ENCODE measurements at places on chromosomes 3 and 15.

DNA sequence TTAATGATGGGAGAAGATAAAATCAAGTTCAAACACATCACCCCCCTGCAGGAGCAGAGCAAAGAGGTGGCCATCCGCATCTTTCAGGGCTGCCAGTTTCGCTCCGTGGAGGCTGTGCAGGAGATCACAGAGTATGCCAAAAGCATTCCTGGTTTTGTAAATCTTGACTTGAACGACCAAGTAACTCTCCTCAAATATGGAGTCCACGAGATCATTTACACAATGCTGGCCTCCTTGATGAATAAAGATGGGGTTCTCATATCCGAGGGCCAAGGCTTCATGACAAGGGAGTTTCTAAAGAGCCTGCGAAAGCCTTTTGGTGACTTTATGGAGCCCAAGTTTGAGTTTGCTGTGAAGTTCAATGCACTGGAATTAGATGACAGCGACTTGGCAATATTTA is 67.5 kb upstream of the TSEN2 start:
- DNase-seq, result no peak

DNA sequence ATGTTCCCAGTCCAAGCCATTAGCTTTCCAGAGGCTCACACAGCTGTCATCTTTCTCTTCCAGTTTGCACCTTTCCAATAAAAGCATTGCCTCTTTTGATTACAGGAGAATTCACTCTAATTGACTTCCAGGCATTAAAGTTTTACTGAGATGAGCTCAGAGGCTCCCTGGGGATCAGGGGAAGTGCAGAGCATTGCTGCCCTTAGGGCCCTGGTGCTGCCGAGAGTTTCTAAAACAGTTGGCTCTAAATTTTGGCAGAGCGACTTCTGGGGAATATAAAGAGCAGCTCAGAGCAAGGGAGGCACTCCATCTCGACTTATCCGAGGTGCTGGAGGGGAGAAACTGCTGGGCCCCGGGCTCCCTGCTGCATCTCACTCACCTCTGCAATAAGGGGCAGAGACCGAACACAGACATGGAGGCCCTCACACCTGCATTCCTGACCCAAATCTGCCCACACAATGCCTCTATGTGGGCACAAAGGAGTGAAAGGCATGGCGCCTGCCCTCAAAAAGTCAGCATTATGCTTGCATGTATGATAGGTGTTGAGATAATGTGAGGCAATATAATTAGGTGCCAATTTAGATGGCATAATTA is 61.7 kb downstream of the SCN11A start:
- DNase-seq, result no peak

- DNase-seq, result no peak
Observed at GRCh38 chr3:24680214-24680967, 185.7 kb upstream of the THRB start.

DNA sequence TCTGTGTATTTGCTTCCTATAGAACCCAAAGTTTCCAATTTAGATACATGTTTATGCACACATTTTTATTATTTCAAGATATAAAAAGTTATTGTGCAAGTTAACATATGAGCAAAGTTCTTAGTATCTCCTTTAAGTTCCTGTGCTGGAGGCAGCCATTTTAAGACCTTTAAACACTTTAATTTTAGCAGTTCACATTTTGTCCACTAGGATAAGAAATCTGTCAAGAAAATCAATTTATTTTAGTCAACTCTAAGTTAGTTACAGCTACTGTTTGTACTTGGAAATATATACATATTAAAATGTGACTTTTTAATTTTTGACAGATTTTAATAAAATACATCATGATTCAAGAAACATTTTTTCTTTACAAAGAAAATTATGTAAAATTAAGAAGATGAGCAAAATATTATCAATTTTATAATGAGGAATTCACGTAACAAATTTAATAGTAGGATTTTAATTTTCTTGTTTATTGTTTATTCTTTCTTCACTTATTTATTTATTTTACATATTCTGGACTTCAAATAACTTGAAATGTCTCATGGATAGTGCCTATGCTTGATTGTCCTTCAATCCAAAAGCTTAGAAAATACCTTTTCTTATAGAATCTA is 402.6 kb upstream of the GBE1 start:
- peak; percentile 1 for DNase-seq

GRCh38 chr3:46629551-46630517 is 17.5 kb downstream of the FAM240A start:
- DNase-seq, result no peak

- DNase-seq, result no peak
Observed at GRCh38 chr3:184011937-184012889, 5.5 kb downstream of the ABCC5 start.

GRCh38 chr3:21062831-21063294 is 688.1 kb downstream of the ZNF385D start:
- DNase-seq, result no peak

- DNase-seq, result no peak
Observed at GRCh38 chr3:112514527-112515128, 15.4 kb upstream of the BTLA start.

GRCh38 chr3:188257384-188258026 is 103.5 kb downstream of the LPP start:
- no peak for DNase-seq

GRCh38 chr3:126109880-126110235 is 25.9 kb upstream of the SLC41A3 start:
- DNase-seq, result no peak

GRCh38 chr15:68493629-68494028 is 61.7 kb upstream of the ITGA11 start:
- no peak for DNase-seq

GRCh38 chr3:56053727-56054126 is 414.5 kb downstream of the ERC2 start:
- DNase-seq, result no peak

GRCh38 chr3:112013058-112013783 is 14.5 kb downstream of the TAGLN3 start:
- peak; percentile 51 for DNase-seq

- DNase-seq, result no peak
Observed at GRCh38 chr15:33671456-33671855, 296.8 kb upstream of the CHRM5 start.

DNA sequence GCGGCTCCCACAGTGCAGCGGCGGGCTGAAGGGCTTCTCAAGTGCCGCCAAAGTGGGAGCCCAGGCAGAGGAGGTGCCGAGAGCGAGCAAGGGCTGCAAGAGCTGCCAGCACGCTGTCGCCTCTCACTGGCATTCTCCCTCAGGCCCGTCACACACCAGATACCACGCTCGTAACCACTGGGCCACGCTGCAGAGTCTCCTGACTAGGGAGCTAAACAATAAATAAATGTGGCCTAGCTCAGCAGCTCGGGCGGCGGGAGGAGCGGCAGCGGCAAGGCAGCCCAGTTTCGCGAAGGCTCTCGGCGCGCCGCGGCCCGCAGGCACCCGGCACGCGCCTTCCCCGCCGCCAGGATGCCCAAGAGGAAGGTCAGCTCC is 55.9 kb upstream of the FAM174B start:
- DNase-seq, result no peak

- DNase-seq, result no peak
Observed at GRCh38 chr3:152362086-152362485, 93.4 kb downstream of the MBNL1 start.

DNA sequence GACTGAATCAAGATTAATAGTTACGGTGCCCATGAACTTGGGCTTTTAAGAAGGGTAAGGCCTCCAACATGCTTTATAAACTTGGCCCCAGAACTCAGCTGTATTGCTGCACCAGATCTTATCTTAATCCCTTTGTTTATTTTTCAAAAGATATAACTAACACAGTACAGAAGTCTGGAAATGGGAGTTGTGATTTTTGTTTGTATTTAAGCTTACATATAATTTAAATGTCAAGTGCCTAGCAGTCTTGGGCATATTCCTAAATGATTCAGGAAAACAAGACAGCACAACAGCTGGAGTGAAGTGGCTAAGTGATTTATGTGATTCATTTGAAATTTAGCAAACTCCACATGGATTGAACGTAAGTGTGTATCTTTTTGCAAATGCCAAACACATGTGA is 56.2 kb downstream of the NBEAL2 start:
- no peak for DNase-seq

DNA sequence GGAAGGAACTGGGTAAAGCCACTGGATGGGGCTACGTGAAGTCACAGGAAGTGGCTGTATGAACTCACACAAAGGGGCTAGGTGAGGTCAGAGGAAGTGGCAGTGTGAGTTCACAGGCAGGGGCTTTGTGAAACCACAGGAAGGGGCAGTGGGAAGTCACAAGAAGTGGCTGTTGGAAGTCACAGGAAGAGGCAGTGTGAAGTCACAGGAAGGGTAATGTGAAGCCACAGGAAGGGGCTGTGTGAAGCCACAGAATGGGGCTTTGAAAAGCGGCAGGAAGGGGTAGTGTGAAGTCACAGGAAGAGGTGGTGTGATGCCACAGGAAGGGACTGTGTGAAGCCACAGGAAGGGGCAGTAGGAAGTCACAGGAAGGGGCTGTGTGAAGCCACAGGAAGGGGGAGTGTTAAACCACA is 34.6 kb downstream of the GASK1A start:
- no peak for DNase-seq

DNA sequence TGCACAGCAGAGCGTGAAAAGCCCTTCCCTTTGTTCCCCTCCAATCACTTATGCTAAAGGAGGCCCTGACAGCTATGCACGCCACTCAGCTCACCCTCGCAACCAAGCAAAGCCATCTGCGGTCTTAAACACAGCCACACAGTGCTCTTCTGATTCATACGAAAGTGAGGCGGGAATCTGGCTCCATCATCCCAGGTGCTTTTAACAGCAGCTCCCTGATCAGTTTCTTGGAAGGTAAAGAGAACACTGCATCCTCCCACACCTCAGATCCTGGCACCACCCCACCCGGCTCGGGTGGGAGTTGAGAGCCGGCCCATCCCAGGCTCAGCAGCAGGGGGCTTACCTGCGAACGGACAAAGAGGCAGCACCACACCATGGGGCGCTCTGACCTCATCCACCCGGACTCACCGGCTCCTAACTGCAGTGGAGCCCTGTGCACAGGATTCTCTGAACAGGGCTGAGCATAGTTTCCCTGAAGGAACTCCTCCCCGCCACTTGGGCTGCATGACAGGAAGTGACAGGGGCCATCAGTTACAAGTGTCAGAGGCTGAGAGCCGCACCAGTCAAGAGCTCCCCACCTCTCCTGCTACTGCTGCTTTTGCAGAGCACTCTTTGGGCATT is 114.3 kb upstream of the ARHGEF3 start:
- no peak for DNase-seq

DNA sequence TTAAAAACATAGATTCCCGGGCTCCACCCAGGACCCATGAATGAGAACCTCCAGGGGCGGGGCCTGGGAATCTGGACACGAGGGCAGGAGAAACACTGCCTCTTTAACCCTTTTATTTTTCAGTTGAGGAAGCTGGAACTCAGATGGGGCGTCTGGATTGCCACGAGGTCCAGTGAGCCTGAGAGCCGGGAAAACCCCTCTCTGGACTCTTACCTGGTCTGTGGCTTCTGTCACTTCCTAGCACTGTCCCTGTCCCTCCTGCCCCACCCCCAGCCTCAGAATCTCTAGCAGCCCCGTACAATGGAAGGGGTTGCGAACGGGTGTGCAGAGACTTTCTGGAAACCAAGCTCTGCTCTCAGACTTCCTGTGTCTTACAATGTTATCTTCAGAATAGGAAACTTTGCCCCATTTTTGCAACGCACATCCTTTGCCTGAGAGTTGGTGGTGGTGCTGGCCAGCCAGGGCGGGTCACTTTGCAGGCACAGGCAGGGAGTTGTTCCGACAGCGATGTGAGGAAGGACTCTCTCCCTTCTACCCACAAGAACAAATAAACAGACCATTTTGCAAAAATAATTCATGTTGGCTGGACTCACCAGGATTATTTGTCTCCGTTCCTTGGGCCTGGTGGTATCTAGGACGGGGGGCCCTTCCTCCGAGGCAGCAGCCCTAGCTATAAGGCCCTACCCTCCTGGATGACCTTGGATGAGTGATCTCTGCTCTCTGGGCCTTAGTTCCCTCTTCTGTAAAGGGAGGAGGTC is 59.1 kb downstream of the SMAD6 start:
- DNase-seq, result no peak

- no peak for DNase-seq
Observed at GRCh38 chr3:180421221-180421620, 180.7 kb upstream of the TTC14 start.

DNA sequence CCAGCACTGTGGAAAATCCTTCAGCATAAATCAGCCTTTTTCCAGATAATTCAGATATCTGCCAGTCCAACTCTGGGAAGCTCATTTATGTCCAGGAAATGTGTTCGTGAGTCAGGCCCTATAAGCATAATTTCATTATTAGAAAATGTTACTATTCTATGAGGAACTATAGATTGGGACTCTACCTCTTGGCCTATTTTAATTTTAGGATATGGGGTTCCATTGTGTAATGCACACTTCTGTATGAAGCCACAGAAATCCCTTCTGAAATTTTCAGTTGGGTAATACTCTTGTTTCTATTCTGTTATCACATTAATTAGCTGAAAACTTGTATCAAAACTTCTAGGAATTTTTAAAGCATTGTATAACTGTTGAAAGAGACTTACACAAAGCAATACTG is 43.9 kb upstream of the IL12A start:
- no peak for DNase-seq

GRCh38 chr15:31222773-31223341 is 103.8 kb upstream of the KLF13 start:
- DNase-seq, result no peak

GRCh38 chr3:40631341-40631995 is 106.7 kb downstream of the ZNF621 start:
- no peak for DNase-seq

DNA sequence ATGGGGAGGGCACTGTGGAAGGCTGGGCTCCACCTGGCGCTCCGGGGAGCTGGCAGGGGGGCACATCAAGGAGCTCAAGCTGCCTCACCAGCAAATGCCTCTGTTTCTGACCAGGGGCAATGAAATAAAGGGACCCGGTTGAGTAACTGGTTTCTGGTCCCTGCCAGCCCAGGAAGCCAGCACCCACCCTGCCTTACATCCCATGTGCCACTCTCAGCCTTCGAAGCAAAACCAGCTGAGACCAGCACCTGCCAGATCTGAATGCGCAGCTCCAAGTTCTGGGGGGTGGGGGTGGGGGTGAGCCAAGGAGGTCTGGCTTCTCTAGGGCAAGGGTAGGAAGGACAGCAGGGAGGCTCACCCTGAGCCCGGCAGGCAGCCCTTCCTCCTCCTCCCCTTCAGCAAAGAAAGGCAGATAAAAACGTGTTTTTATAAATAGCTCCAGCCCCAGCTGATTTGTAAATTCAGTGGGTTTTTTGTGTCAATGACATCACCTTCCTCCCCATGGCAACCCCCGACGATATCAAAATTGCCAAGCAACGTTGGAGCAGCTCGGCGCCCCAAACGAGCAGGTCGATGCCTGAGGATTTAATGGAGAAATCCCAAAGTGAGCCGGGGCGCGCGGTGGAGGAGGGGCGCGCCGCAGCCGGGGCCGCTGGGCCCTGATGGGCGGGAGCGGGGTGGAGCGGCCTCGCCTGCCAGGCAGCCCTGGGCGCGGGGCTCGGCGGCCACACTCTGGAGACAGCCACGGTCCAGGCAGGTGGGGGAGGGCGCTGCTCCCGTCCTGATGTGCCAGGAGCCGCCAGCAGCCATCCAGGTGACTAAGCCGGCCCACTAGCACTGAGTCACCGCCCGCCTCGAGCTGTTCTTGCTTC is at the start of gene PAK6:
PAK6 (plus strand) TSS at position 532 of the 872 bp plus-strand sequence. CDS start 25,723 bp downstream, outside the sequence.
- peak; percentile 56 for DNase-seq

- no peak for DNase-seq
Observed at GRCh38 chr3:190081389-190081788, 39.3 kb downstream of the P3H2 start.
